ENCODE measurements at places on chromosomes 12 and 14.
A peak's percentile ranks its signal among the peaks of the same experiment; 100 is the strongest.

DNA sequence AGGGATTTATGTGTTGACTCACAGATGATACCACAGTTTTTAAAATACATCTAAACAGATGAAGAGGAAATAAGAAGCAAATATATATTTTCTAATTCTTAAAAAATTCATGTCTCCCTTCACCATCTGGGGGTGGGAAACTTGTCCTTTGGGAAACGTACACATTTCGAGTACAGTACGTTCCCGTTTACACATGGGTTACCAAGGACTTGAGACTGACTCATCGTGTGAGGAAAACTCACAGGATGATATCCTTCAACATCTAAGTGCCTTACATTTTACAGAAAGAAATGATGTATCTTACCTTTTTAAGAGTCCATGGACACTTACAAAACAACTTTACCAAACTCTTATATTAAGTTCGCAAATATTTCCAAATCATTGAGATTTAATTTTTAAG, 16.0 kb upstream of the FBLN5 start:
- DNase-seq: no peak

DNA sequence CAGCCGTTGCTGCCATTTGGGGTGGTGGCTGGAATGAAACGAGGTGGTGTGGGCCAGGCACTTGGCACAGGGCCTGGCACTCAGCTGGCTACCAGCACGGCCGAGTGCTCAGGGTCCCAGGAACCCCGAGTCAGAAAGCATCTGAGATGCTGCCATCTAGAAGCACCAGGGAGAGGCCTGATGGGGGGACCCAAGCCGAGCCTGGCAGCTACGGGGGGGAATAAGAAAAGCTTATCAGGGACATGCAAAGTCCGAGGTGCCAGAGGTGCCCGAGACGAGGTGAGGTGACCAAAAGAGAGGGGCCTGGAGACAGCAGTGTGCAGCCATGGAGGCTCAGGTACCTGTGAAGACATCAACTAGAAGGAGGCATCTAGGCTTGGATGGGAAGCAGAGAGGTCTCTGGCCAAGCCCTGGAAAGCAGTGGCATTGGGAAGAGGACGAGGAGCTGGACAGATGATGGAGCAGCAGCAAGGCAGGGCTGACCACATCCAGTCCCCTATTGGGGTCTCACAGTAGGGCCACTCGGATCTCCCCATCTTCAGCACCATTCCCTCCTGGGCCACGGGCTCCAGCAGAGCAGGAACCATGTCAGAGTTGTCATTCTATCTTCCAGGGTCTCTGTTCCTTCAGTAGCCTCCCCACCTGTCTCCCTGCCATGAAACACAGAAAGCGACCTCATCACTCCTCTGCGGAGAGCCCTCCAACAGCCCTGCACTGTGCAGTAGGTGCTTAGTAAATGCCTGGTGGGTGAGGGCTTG, 59.3 kb upstream of the DIO3 start:
- no peak for DNase-seq

DNA sequence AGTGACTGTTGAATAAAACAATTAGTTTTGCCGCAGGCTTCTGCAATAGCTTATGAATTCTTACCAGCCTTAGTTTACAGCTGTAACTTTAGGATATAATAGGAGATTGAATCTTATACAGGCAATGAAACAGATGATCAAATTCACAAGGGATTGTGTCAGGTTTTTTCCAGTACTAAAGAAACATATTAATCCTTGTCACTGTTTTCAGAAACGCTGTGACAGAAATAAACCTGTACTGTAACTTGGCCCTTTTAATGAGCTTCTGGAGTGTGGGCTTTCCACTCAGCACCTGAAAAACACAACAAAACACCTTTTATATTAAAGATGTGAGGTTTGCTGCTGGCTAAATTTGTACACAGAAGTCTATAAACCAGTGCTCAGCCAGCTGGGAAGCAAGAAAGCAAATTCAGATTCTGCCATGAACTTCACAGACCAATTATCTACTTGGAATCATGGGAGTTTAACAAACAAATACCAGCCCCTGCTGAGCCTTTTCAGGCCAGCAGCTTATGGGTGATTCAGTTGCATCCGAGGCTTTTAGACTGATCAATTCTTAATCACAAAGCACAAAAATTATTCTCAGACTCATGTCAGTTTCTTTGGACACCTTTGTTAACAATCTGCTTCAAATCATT, 109.5 kb downstream of the FOXG1 start:
- peak; percentile 28 for DNase-seq

GRCh38 chr14:34175574-34175973, 224.7 kb upstream of the EGLN3 start:
- no peak for DNase-seq

DNA sequence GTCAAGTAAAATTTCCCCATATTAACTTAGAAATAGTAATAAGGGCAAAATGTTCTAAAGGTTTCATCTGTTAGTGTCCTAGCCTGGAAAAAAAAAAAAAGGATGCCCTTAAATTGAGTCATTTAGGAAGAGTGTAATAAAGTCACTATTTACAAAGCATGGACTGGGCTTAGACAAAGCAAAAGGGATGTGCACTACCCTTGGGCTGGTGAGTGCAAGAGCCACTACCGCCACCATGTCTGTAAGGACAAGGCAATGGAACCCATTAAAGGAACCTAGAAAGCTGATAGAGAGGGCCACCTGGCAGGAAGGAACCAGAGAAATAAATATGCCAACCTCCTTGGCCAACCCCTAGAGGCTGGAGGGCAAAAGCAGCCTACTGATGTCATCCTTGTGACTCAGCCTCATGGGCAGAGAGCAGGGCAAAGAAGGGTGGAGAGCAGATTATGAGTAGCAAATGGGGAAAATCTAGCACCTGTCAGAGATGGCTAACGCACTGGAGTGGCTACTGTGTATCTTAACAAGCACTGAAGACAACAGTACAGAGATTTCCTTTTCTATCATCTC, 59.5 kb upstream of the FUT8 start:
- no peak for DNase-seq

DNA sequence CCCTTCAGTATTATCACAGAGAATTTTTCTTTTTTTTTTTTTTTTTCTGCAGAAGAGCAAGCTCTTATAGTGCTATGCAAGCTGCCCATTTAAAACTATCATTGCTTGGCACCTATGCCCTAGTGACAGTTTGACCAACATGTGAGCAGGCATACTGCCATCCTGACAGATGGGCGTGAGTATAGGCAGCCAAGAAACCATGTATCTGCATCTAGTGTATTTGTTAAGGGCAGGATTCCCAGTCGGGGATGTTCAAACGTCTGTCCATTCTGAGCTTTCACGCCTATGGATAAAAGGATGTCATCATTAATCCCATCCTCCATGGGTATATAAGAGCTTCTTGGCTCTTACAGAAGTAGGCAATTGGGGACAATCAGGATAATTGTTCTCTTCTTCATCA, 8.8 kb downstream of the VRK1 start:
- no peak for DNase-seq
